ENCODE measurements at places on chromosomes 11 and 22.

- DNase-seq = no peak
These were observed 24.6 kb downstream of the MRGPRD start for GRCh38 chr11:68956142-68956541.

DNA sequence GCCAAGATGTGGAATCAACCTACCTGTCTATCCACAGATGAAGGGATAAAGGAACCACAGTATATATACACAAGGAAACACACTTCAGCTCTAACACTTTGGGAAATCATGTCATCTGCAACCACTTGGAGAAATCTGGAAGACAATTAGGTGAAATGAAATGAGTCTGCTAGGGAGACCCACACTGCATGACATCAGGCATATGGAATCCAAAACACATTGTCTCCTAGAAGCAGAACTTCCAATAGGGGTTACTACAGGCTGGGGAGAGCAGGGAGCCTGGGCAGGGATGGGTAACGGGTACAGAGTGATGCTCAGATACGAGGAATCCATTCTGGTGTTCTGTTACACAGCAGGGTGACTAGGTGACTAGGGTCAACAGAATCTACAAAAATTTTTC lies 18.3 kb downstream of the RGL4 start:
- DNase-seq = no peak

GRCh38 chr22:29187831-29188230 lies 17.9 kb upstream of the EMID1 start:
- no peak for DNase-seq

GRCh38 chr11:76269661-76270261 lies 63.5 kb upstream of the WNT11 start:
- no peak for DNase-seq

DNA sequence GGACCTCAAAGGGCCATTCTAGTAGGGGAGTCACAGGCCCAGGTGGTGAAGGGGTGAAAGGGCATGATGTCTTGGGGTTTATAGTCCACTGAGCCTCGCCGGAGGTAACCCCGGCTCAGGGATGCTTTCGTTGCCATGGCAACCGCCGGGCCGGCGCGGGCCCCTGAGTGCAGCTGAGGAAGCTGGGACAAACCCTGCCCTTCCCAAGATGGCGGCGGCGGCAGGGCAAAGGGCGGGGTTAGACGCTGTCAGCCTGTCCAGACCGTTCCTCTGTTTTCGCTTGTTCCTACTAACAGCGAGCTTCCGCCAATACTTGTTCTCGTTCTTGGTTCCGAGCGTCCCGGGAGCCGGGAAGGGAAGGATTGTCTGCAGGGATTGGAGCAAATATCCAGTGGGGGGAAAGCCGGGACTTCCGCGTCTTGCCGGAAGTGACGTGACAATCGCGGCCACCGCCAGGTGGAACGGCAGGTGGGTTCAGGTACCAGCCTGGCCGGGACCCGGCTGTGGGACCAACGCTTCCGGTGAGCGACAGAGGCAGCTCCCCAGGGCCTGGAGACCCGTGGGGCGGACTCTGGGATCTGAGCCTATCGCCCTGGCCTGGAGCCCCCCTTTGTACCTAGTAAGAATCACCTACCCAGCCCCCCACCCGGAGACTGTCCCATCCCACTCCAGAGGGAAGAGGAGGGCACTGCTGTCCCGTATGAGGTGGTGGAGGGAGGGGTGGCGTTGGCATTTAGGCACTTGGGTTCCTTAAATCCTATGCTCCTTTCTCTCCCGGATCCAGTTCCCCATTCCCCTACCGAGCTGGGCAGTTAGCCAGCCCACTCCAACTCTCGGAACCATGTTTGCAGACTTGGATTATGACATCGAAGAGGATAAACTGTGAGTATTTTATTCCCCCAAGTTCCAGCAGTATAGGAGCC lies at the start of gene PICK1:
TSS of gene PICK1 (plus strand) at position 436 of the 923 bp plus-strand sequence. CDS start at position 842, 406 bp downstream.
- peak; percentile 65 for DNase-seq

- DNase-seq = no peak
These were observed 3.2 kb upstream of the MTMR3 start for GRCh38 chr22:29879753-29880152.

GRCh38 chr22:48068323-48068885 lies 1306.0 kb downstream of the TBC1D22A start:
- no peak for DNase-seq

DNA sequence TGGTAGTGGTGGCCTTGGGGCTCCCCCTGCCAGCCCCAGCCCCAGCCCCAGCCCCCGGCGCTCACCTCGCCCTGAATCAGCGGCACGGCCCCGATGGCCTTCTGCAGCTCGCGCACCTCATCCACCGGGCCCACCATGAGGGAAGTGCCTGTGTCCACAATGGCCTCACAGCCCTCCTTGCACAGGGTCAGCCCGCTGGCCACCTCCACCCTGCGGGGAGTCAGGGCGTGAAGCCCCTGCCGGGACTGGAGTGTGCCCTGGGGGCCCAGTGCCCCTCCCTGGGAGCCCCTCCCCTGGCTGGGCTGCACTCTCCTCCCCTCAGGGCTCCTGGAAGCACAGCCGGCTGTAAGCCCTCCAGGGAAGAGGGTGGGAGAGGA lies 3.5 kb upstream of the IFITM10 start:
- no peak for DNase-seq

GRCh38 chr22:48301908-48302307 lies 1525.8 kb downstream of the BRD1 start:
- no peak for DNase-seq

GRCh38 chr11:61602775-61603569 lies 22.1 kb upstream of the SYT7 start:
- no peak for DNase-seq

DNA sequence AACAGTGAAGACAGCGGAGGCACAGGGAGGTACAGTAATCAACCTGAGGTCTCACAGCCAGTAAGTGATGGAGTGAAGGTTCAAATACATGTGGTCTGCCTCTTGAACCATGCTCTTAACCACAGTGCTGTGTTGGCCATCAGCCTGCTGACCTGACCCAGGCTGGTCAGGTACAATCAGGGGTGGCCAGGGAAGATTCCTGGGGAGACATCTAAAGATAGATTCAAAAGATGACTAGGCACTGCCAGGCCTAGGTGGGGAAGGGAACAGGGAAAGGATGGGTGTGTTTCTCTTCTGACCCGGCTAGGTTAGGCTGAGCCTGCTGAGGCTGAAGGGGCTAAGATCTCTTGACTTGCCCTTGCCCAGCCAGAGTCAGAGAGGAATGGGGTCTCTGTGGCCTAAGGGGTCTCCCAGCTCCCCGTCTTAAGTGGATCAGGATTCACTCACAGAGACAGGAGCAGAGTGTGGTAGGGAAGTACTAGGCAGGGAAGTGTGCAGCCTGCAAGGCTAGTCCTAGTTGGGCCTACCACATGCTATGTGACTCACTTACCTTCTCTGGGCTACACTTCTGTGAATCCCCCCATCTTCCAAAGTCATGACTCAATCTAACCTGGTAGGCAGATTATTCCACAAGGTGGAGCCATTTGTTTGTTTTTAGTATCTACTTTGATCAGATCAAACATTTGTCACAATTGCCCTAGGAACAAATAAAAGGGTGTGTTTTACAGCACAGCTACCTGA lies 10.4 kb upstream of the SREBF2 start:
- no peak for DNase-seq

GRCh38 chr22:37331034-37331428 lies 48.7 kb downstream of the CYTH4 start:
- no peak for DNase-seq

GRCh38 chr22:34045311-34045710 lies 125.0 kb upstream of the LARGE1 start:
- DNase-seq = no peak

DNA sequence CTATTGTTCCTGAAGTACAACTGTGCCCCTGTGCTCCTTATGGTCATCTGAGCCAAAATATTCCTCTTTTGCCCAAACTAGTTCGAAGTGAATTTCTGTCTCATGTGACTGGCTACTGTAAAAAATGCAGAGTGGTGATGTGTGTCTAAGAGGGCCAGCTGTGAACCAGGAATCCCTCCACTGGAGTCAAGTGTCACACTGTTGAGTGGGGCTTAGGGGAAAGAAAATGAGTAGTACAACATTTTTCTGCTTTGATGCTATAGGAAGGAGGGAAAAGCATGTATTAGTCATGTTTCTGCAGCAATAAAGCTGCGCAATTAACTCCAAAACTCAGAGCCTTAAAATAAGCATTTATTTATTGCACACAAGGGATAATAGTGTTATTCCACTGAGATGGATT lies 39.8 kb upstream of the HMGXB4 start:
- no peak for DNase-seq

DNA sequence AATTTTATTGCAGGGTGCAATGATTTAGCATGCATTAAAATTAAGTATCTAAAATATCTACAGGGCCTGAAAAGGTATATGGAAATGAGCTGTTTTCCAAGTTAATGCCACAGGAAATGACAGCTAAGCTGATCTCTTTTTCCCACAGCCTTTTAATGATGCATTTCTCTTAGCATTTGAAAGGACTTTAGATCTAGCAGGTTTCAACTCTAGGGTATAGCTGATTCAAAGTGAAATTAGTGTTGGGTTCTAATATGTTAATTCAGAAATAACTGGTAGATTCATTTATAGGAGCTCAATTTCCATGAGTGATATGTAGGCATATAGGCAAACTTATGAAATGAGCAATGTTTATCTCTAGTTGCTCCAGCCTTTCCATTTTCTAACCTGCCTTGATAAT lies 274.2 kb downstream of the CASP12 start:
- DNase-seq = no peak

- DNase-seq = no peak
These were observed 23.8 kb downstream of the IGHMBP2 start for GRCh38 chr11:68927280-68928135.

DNA sequence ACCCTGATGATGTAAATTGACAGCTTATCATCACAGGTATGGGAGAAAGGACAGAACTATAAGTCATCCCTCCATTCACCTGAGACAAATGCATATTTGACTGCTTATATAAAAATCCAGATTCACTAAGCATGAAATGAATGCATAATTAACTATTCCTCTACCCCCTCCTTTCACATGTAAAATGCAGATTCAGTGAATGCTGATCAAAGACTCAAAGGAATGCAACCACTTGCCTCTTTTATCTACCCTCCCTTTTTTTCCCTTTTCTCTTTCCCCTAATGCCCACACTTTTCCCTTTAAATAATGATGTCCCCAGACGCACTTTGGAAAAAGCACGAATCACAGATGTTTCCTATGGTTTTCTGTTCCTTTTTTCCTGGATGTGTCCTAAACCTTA lies 4.5 kb upstream of the PLAAT4 start:
- DNase-seq = no peak

DNA sequence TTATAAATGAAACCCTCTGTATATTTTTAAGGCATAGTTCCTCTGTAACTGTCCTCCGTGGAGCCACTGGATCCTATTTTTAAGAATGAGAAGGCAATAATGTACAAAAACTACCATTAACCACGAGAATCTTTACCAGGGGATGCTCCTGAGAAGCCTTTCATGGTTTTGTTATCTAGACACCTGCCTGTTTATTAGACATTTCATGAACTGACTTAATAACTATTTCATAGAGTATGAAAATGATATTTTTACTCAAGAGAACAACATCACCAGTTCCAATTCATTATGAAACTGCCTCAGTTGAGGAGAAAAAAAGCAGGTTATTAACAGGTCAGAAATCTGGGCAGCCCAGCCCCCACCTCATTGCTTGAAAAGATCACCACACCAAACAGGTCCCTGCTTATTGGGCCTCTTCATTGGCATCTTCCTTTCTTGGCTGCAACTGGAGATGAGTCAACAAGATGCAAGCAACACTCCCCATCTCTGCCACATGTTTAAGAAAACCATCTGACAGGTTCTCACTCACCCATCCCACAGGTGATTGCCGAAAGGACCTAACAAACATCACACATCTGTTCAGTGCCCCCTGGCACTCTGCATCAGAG lies 27.8 kb downstream of the ETS1 start:
- DNase-seq = no peak

- DNase-seq = no peak
These were observed 24.2 kb upstream of the UCP3 start for GRCh38 chr11:74033046-74033445.

- DNase-seq = no peak
These were observed 108.8 kb upstream of the TEAD1 start for GRCh38 chr11:12565406-12565805.

DNA sequence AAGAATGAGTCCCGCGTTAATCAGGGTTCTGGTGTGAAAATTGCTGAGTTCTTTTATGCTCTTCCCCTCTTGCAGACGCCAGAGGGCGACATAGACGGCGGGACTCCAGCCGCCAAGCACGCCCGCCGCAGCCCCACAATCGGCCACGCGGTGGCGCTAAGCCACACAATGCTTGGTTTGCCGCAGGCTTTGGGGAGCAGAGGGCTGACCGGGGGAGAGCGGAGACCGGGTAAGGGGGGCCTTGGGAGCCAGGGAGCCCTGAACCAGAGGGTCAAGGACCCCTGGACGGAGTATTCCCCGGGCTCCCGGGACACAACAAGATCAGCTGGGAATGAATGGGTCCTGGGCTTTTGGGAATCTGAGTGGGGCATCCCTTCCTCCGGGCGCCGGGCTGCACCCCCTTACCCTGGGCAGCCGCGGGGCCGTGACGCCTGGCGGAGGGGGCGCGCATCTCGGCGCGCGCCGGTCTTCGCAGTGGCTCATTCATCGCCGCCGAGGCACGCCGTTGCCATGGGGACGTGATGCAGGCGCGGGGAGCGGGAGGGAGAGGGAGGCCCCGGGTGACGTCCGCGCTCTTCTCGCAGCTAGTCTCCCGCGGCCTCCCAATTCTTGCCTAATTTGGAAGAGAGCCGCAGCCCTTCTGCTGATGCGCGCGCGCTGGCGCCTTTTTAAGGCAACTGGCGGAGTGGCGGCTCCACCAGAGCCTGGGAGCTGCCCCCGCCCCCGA lies 12.2 kb upstream of the NPAS4 start:
- peak; percentile 71 for DNase-seq

GRCh38 chr11:62774407-62774806 lies 3.2 kb downstream of the TAF6L start:
- DNase-seq = no peak

GRCh38 chr11:41394521-41395195 lies 64.8 kb downstream of the LRRC4C start:
- DNase-seq = no peak

GRCh38 chr11:123052901-123053721 lies 8.8 kb downstream of the HSPA8 start:
- no peak for DNase-seq

GRCh38 chr22:48885271-48885918 lies 942.3 kb downstream of the BRD1 start:
- DNase-seq = no peak

- DNase-seq = no peak
These were observed 299.6 kb upstream of the NCAM1 start for GRCh38 chr11:112661571-112661970.

DNA sequence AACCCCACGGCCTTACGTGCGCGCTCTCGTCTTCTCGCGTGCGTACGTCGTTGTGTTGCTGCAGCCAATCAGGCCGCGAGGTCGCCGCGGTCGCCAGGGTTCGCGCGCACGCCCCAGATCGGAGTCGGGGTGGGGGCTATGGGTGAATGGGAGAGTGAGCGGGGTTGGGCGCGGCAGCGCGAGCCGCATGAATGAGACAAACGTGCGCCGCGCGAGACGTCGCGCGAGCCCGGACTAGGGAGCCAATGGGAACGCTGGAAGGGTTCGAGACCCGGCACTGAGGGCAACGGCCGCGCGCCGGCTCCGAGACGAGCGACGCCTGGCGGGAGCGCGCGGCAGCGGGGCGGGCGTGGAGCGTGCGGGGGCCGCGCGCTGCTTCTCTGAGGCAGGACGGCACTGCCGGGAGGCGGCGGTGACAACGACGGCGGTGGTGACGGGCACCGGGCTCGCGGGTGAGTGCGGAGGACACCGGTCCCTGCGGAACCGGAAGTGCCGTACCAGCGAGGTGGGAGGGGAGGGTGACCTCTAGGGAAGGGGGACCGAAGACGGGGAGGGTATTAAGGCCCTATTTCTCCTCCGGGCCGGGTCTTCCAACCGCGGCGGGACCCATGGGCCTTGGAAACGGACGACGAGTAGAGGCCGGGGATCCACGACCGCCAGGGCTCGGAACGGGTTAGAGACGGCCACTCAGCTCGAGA lies at the start of gene ZDHHC5:
TSS of gene ZDHHC5 (plus strand) at position 379 of the 698 bp plus-strand sequence. CDS start 4,977 bp downstream, outside the sequence.
- peak; percentile 100 for DNase-seq
